A549 treated with AZD2906 at 1 μM for 4 hours (cell line): ENCODE measurements at places on chromosomes 12 and 14. TPM values are rescaled to one million over a fixed set of nuclear protein-coding genes. Genes with fewer than 3 reads are reported as not detected.

Gene CACNA1C
- 0.02 to 0.06 TPM (median 0.03 TPM) in 4 of 5 replicates, not detected in the other for total RNA-seq

Gene POTEG
- total RNA-seq: not detected in 5 replicates

Gene ABCD4
- total RNA-seq: 25.4 to 33.5 TPM (median 30.0 TPM) in 5 replicates

Gene MMP17
- total RNA-seq: 8.1 to 12.1 TPM (median 10.5 TPM) in 5 replicates

Gene RIMKLB
- total RNA-seq: 18.0 to 21.2 TPM (median 20.3 TPM) in 5 replicates

Gene GAS2L3
- total RNA-seq: 6.1 to 7.5 TPM (median 7.3 TPM) in 5 replicates

Gene SERPINA10
- not detected in 5 replicates for total RNA-seq

Gene OTX2
- total RNA-seq: not detected in 5 replicates
